Activated T-cell treated with anti-CD3 and anti-CD28 coated beads, Interleukin-2, amount 50 U/mL, for 72 hours (primary cell): ENCODE measurements at places on chromosomes 12 and 14.

DNA sequence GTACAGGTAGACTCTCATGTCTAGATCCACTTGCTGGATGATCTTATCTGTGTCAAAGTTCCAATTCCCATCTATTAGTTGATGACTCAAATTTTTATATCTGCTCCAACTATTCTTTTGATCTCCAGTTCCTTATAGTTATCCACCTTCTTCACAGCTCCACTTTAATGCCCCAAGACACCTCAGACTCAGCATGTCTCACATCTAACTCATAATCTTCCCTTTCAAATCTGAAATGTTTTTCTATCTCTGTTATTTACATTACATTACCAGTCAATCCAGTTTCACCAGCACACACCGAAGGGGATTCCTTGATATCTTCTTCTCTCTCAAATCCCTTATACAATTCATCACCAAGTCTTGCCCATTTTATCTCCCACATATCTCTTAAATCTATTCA is 3.7 kb upstream of the METAP2 start:
- no peak for DNase-seq

- no peak for DNase-seq
Observed at GRCh38 chr12:130164216-130164542, 1.9 kb downstream of the FZD10 start.

- DNase-seq, result no peak
Observed at GRCh38 chr14:92266216-92266615, 56.7 kb upstream of the SLC24A4 start.

GRCh38 chr12:88310666-88311065 is 168.6 kb downstream of the TMTC3 start:
- no peak for DNase-seq

DNA sequence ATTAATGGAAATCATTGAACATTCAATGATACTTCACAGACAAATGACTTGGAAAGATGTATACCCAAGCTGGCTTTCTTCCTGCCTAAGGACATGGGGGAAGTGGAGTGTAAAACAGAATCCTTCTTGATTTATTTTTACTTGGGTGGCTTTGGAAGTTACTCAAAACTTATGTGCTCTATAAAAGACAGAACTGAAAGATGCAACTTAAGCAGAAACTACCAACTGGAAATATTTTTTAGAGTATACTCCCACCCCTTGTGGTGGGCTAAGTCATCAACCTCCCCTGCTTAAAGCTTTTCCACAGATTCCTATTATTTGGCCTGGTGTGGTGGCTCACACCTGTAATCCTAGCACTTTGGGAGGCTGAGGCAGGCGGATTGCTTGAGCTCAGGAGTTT is 126.0 kb upstream of the ATP2B1 start:
- no peak for DNase-seq

GRCh38 chr12:14244876-14245669 is 120.4 kb upstream of the ATF7IP start:
- no peak for DNase-seq

DNA sequence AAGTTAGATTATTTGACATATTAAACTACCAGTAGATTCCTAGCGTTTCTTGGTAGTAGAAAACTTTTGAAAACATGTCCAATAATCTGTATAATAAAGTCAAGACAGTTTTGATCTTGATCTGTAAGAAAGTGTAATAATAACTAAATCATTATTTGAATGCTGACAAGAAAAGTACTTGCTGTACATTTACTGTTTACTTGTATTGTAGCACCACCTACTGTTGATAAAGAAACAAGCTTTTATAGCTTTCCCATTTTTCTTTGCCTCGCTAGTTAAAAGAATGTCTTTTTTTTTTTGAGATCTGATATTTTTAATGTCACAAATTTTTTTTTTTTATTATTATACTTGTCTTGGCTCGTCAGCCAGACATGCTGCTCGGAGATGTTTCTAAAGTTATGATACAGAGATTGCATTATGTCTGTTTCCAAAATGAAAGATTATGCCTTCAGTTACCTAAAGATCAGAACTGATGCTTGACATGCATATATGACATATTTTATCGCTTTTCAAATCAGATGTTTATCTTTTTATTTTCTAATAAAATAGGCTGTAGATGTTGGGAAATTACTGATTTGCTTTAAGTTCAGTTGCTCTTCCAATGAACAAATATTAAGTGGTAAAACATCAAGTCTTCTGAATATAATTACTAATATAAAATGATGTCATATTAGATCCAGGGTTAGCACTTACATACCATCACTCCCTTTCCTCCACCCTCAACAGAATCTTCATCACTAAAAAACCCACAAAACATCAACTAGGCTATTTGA is 140.5 kb downstream of the AKAP6 start:
- DNase-seq, result no peak

DNA sequence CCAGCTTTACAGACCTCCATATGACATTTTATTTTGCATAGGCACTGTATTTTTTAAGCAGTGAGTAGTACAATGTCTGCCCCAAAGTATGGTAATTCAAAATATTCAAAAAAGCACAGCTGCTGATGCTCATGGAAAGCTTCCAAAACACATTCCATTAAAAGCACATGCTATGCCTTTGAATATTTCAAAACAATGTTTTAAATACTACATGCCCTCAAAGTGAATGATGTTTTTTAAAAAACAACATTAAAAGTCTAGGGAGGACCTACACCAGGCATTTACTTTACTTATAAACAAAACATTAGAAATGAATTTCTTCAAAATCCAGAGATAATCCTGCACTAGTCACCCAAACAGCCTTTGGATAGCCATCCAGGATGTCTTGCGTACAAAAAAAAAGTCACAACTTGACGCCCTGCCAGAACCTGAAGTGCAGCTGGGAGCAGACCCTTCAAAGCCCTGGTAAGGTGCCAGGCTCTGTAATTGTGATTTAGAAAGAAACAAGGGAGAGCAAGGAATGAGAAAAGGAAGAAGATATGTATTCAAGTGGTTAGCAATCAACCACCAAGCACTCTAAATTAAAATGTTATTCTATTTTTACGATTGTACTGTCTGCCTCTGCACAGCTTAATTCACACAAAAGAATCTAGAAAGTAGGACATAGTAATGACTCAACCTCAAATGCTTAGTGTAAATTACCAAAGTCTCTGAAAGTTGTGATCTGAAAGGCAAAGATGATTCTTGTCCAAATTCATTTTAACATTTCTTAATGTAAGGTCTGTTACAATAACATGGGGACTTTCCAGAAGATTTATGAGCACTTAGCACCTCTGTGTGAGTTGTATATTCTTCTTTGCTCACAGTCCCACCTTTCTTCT is 31.9 kb downstream of the CEP83 start:
- no peak for DNase-seq

GRCh38 chr12:110590806-110591326 is 7.7 kb upstream of the PPTC7 start:
- DNase-seq, result no peak

DNA sequence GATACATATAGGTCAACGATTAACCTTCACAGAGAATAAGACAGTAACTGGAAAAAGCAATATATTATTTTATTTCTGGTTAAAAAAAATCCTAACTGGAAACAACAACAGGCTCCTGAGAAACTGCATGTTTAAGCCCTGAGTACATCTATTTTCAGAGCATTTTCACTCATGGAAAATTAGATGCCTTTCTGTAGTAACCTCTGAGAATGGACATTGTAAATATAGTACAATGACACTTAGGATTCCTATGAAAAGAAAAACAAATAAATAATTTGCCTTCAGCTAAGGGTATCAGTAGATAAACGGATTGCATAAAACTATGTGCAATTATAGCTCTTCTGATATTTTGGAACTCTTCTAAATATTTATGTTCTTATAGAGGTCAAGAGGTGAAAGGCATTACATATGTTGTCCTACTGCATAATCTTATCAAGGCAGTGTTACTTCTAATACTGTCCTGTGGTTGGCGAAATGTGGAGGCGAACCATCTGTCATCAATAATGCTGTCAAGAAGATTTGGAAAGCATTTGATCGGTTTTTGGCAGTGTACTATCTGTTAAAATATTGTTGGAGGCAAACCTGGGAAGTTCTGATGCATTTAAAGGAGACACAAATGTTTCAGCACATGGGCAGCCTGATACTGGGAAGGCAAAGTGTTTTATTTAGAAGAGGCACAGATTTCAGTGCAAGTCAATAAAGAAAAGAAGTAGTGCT is 381.8 kb downstream of the BTG1 start:
- DNase-seq, result no peak

DNA sequence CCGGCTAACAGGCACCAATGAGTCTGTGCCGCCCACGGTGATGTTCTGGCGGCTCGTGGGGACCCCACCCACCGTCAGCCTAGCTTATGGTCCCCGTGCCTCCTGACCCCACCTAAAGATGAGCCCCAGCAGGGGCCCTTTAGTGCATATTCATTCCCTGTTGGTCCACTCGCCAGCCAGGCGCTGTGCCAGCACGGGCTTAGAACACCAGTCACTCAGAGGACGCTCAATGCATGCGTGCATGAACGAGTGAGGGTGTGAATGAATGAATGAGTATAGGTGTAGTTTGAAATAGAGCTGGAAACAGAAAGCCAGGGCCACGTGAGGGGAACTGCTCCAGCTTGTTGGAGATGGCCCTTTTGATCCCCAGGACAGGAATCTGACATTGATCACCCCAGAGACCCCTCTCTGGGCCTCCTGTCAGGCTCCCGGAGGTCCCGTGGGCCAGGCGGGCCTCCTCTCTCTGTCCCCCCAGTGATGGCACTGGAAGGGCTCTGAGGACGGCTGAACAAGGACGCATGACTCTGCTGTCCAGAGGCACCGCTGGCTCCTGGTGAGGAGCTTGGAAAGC is 193.9 kb upstream of the C14orf180 start:
- DNase-seq, result no peak

GRCh38 chr12:31323391-31324115 is 2.4 kb downstream of the SINHCAF start:
- DNase-seq, result peak; percentile 73

- no peak for DNase-seq
Observed at GRCh38 chr14:47040550-47040949, 389.0 kb upstream of the RPL10L start.

DNA sequence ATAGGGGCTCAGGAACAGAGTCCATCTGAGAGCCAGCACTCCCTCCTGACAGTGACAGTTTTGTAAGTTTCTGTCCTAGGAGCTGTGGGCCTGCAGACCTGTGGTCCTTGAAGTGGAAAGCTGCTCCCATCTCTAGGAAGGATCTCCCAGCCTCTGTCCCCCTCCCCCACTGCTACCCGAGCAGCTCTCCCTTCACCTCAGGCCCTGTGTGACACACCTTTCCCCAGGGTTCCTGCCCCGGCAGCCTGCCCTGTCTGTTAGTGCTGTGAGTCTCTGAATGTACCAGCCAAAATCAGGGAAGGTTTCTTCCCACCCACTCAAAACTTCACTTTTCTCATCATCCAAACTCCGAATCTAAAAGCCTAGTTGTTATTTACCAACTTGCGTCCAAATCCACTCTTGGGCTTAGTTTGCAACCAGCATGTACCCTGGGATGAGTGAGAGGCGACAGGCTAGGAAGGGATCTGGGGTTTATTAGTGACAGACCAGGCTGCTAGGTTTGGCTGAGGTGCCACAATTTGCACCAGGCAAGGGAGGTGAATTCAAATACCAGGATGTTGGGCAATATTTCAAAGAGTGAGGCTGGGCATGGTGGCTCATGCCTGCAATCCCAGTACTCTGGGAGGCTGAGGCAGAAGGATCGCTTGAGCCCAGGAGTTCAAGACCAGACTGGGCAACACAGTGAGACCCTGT is 39.9 kb downstream of the NINJ2 start:
- DNase-seq, result no peak

- no peak for DNase-seq
Observed at GRCh38 chr14:33636716-33637115, 314.2 kb downstream of the EGLN3 start.

DNA sequence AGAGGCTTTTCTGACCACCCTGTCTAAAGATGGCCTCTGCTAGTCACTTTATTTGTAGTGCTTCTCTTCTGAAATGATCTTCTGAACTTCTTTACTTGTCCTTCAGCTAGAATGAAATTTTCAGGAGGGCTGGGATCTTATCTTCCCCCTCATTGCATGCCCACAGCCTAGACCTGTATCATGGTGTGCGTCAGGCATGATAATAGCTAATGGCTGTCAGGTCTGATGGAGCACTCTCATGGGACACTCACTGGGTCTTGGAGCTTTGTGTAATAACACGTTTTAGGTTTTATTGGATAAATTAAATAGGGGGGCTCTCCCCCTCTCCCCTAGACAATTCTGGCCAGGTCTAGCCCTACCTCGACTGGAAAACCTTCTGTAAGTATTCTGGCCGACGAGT is 97.1 kb upstream of the NRXN3 start:
- no peak for DNase-seq

DNA sequence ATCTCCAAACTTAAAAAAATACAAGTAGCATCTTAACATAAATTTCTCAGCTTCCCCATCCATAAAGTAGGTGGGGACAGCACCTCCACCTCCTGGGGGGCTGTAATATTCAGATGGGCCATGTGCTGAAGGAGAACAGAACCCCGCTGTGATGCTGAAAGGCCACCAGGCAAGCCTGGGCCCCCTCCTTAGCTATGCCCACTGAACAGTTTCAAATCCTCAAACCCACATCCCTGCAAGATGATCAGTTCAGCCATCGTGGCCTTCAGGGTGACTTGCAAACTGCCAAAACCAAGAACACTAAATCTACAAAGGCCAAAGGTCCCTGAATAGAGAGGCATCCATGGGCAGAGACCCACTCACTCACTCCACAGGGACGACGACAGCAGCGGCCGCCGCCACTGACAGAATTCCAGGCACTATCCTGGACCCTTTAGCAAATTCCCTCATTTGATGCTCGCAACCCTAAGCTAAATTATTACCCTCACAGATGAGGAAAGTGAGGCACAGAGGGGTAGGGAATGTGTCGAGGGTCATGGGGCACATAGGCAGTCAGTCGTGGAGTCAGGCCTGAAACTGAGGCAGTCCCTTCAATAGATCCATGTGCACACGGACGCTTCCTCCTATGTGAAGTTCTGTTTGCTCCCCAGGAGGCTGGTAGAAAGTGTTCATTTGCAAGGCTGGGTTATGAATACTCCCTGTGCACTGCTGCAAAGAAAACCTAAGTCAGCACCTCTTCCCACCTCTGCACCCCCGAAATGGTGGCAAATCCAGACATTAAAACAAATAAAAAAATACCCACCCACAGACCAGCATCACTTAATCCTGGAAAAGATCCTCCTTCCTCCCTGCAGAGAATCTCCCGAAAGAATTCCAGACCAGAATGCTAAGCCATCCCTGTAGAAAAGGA is 5.9 kb downstream of the ITPK1 start:
- DNase-seq, result no peak

DNA sequence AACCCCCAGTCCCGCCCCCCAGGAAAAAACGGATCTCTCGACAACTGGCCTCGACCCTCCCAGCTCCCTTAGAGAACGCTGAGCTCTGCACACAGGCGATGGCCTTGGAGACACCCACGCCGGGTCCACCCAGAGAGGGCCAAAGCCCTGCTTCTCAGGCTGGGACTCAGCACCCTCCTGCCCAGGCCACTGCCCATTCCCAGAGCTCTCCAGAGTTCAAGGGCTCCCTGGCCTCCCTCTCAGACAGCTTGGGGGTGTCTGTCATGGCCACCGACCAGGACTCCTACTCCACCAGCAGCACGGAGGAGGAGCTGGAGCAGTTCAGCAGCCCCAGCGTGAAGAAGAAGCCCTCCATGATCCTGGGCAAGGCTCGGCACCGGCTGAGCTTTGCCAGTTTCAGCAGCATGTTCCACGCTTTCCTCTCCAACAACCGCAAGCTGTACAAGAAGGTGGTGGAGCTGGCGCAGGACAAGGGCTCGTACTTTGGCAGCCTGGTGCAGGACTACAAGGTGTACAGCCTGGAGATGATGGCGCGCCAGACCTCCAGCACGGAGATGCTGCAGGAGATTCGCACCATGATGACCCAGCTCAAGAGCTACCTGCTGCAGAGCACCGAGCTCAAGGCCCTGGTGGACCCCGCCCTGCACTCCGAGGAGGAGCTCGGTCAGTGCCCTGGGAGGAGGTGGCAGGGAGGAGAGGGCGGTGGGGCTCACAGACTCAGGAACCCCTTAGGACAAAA is 95.8 kb downstream of the LGMN start:
- no peak for DNase-seq
